Heart right ventricle (tissue), 16 donors: ENCODE measurements at places on chromosomes 6 and 20. TPM values are rescaled to one million over a fixed set of nuclear protein-coding genes. Genes with fewer than 3 reads are reported as not detected.
A peak's percentile ranks its signal among the peaks of the same experiment; 100 is the strongest.

- no peaks in the 10 kb centered on the region for H3K36me3 ChIP-seq
- H3K27ac ChIP-seq: no peak overlapping the region
- no peaks in the 10 kb centered on the region for H3K27me3 ChIP-seq
- no peaks in the 10 kb centered on the region for H3K4me1 ChIP-seq
- DNase-seq: no peak
- H3K4me3 ChIP-seq: no peak overlapping the region
Observed at GRCh38 chr6:82959385-82959941, 106.2 kb downstream of the UBE3D start.

GRCh38 chr20:17712708-17713107 is 12.9 kb downstream of the BANF2 start:
- DNase-seq: no peak
- H3K4me3 ChIP-seq: no peak overlapping the region
- no peak overlapping the region for H3K27ac ChIP-seq
- H3K27me3 ChIP-seq: no peaks in the 10 kb centered on the region

DNA sequence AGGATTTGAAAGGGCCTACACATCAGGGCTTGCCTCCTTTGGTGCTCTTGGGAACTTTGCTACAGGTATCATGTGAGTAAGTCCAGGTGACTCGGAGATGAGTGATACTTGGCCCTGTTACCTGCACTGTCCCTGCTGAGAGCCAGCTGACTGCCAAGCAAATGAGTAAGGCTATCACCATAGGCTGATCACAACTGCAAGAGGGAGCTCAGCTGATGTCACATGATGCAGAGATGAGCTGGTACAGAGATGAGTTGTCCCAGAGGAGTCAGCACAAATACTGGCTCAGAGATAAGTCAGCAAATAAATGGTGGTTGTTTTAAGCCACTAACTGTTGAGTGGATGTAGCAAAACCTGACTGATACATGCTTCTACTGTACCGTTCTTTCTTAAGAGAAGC is 41.4 kb downstream of the LAMP5 start:
- H3K36me3 ChIP-seq: no peaks in the 10 kb centered on the region
- H3K27me3 ChIP-seq: peaks cover 14% of the 10 kb centered on the region
- no peak for DNase-seq
- H3K27ac ChIP-seq: no peak overlapping the region
- no peaks in the 10 kb centered on the region for H3K4me1 ChIP-seq

DNA sequence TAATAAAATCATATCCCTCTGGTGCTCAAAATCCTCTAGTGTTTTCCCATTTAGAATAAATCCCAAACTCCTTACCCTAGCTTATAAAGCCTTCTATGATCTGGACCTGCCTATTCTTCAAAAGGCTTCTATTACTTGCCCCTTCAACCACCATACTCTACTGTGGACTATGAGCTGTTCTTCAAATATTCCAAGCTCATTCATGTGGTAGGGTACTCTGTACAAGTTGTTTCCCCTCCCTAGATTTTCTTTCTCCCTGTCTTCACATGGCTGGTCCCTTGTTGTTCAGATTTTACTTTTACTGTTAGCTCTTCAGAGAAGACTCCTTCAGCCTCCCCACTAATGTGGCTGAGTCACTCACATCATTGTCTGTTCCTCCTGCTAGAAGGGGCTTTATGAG is 193.2 kb downstream of the OGFRL1 start:
- DNase-seq: no peak
- H3K4me3 ChIP-seq: no peak overlapping the region
- H3K4me1 ChIP-seq: peaks cover 45% of the 10 kb centered on the region
- H3K27me3 ChIP-seq: no peaks in the 10 kb centered on the region
- H3K27ac ChIP-seq: peak overlapping the region; percentile 25

DNA sequence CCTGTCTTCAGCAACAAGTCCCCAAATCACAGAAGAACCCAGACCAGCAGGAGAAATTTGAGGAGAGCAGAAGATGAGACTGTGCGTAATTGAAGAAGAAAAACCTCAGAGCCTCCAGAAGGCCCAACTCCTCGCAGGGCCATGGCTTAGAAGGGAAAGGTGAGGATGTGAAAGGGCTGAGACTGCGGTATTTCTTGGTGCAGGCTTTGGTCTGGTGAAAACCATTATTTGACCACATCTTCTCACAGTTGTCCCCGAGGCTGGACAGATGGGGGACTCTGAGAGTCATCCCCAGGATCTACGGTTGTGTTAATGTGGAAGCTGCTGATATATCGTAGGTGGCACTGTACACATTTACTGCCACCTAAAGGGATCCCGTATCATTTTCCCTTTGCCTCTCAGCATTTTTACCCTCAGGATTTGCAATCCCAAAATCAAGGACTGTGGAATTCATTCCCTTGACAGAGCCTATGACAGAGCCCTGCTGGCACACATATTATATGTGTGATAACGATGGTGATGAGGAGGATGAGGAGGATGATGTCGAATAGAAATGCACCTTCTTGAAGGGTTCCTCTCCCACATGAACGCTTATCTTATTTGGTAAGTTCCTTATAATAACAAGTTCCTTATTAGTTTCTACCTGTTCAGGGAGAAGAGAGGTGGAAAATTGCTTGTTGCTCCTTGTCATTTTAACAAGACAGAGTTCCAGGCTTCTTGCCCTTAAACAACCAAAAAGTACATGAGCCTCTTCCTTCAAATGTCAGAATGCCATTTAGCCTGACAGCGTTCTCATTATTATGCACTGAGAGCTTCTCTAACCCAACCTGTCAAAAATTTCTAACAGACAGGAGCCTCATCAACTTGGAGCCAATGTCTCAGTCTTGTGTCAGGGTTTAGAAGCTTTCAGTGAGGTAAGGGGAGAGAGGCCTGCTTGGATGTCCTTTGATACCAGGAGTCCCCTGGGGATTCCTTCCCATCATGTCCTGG is 135.8 kb downstream of the PXDC1 start:
- no peak for DNase-seq
- no peak overlapping the region for H3K27ac ChIP-seq
- H3K4me3 ChIP-seq: no peak overlapping the region
- no peaks in the 10 kb centered on the region for H3K36me3 ChIP-seq
- H3K27me3 ChIP-seq: no peaks in the 10 kb centered on the region

DNA sequence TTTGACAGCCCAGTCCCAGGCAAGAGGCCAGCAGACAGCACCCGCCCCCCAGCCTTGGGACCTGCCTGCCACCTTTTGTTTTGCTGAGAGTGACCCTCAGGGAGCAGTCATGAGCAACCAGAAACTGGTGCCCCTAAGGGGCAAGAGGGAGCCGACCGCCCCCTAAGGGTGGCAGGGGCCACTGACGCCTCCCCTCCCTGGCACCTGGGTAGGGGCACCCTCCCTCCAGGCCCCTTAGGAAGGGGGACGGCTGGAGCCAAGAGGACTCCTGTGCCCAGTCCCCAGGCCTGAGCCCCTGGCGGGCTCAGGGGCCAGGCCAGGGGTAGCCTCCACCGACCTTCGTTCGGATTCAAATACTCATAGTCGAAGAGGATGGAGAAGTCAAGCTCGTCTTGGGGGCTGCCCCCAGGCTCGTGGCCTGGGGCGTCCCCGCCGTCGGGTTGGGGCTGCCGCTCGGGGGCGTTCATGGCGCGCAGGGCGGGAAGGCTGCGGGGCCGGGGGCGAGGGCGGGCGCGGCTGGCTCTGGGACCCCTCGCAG is 417 bp downstream of the NFATC2 start:
- no peaks in the 10 kb centered on the region for H3K27me3 ChIP-seq
- no peaks in the 10 kb centered on the region for H3K36me3 ChIP-seq
- H3K4me1 ChIP-seq: peaks cover 36% of the 10 kb centered on the region
- peak overlapping the region; percentile 55 for H3K4me3 ChIP-seq
- peak overlapping the region; percentile 65 for H3K27ac ChIP-seq

DNA sequence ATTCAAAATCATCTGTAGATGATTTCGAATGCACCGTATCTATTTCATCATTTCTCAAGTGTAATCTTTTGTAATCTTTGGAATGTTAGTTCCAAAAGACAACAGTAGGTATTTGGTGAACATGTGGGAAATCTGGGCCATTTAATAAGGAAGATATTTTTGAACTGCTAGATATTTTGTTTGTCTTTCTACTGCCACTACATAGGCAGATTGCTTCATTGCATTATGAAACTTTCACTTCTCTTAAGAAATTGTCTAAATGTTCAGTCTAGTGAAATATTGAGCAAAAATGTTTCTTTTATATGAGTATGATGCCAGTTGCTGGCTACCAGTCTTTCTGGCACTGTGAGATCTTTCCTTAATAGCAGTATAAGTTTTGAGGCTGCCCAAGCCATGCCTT is 527.8 kb upstream of the RNF217 start:
- H3K36me3 ChIP-seq: no peaks in the 10 kb centered on the region
- no peak overlapping the region for H3K27ac ChIP-seq
- no peak overlapping the region for H3K4me3 ChIP-seq

DNA sequence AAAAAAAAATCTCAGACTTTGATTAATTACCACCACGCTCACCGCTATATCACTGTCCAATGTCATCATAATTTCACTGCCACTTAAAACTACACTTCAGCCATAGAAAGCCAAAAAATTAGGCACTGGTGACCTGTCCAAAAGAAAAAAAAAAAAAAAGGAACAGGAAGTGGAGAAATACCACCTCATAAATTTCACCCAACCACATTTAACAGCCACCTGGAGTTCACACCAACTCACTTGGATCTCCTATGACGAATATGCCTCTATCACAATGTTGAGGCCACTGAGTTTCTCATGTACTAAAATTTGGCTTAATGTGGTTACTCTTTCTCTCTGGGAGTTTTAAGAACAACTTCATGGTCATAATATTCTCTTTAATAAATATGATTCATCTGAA is 237.5 kb upstream of the RSPO3 start:
- no peaks in the 10 kb centered on the region for H3K27me3 ChIP-seq
- no peaks in the 10 kb centered on the region for H3K4me1 ChIP-seq
- H3K4me3 ChIP-seq: no peak overlapping the region
- no peak overlapping the region for H3K27ac ChIP-seq

DNA sequence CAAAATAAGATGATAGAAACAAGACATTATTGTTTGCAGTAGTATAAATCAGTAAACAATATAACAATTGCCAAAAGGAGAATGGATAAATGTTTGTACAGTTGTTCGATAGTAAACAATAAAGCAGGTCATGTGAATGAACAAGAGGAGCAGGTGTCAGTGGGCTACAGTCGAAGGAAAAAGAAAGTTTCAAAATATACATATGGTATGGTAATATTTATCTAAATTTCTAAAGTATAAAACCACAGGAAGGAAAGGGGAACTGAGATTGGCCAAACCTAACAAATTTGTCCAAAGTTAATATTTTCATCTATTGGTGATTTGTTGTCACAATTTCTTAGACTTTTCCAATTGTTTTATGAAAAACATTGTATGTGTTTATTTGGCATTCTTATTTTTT is 110.9 kb downstream of the SH3BGRL2 start:
- H3K4me3 ChIP-seq: no peak overlapping the region
- H3K27ac ChIP-seq: no peak overlapping the region
- H3K4me1 ChIP-seq: no peaks in the 10 kb centered on the region
- no peak for DNase-seq

- no peak for DNase-seq
- H3K27me3 ChIP-seq: no peaks in the 10 kb centered on the region
- no peak overlapping the region for H3K4me3 ChIP-seq
- H3K4me1 ChIP-seq: no peaks in the 10 kb centered on the region
- no peaks in the 10 kb centered on the region for H3K36me3 ChIP-seq
Observed at GRCh38 chr6:34723203-34723602, 26.6 kb upstream of the ILRUN start.

GRCh38 chr20:36106606-36107005 is 47.9 kb upstream of the EPB41L1 start:
- H3K4me1 ChIP-seq: no peaks in the 10 kb centered on the region
- no peaks in the 10 kb centered on the region for H3K36me3 ChIP-seq
- H3K4me3 ChIP-seq: no peak overlapping the region
- H3K27ac ChIP-seq: no peak overlapping the region

GRCh38 chr6:129748212-129748900 is 38.4 kb upstream of the ARHGAP18 start:
- H3K4me1 ChIP-seq: peaks cover 16% of the 10 kb centered on the region
- no peak overlapping the region for H3K4me3 ChIP-seq
- peak overlapping the region; percentile 36 for H3K27ac ChIP-seq
- DNase-seq: no peak

Gene TRDN
- 355 TPM for total RNA-seq

Gene BAK1
- total RNA-seq: 18.7 TPM

Gene CST2
- total RNA-seq: not detected

Gene VIP
- total RNA-seq: 0.40 TPM

Gene ZSCAN23
- 2.7 TPM for total RNA-seq
